Activated CD8-positive, alpha-beta memory T cell treated with anti-CD3 and anti-CD28 coated beads for 1 hour (primary cell): ENCODE measurements at places on chromosomes 3 and 15.

- DNase-seq = no peak
Measured at GRCh38 chr3:110938629-110939028, 133.0 kb upstream of the NECTIN3 start.

DNA sequence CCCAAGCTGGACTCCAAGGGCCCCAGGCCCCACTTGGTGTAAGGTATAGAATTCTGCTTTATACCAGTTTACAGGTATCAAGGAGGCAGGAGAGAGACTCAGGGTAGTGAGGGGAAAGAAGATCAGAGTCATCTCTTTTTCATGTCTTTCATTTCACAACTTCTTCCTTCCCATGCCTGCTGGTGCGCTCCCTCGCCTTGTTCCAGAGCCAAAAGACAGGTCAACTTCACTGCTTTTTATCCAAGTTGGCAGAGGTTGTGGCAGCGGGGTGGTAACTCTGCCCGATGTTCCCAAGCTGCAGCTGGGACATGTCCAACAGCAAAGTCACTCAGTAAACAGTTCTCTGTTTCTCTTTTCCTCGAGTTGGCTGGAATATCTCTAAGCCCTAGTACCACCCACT is 86.3 kb upstream of the TCF12 start:
- no peak for DNase-seq

DNA sequence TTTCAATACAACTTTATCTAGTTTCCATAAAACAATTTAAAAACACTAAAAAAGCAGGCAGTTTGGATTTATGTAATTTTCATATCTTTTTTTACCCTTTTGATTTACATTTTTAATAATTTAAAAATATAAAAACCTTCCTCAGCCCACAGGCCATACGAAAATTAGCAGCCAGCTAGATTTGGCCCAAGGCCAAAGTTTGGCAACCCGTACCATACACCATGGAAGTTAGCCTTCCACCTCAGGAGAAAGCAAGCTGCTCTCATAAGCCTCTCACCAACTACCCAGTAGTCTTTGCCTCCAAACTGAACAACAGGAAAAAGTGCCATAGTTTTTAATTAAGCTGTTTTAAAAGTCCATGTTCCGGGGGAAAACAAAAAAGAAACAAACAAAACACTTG is 107.3 kb upstream of the TRIM42 start:
- no peak for DNase-seq

GRCh38 chr3:37200141-37200540 is 25.8 kb upstream of the LRRFIP2 start:
- no peak for DNase-seq

DNA sequence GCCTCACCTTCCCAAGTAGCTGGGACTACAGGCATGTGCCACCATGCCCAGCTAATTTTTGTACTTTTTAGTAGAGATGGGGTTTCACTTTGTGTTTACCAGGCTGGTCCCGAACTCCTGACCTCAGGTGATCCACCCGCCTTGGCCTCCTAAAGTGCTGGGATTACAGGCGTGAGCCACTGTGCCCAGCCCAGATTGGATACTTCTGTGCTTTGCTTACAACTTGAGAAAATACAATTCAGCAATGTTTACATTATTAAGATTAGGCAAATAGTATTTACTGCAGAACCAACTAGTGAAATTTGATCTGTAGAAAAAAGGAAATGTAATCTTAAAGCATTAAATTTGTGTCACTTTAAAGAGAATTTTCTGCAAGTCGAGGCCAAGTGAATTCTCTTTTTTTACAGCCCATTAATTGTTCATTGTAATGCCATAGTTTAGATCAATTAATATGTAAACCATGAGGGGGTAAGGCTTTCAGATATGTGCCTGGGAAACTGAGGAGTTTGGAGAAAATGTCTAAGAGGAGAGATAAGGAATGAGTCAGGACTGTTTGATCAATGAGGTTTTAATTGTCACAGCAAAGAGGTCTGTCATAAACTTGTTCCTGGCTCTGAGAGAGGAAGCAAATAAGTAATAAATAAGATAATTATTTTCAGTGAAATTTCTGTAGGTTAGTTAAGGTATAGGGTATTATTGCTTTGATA is 15.3 kb downstream of the PYDC2 start:
- DNase-seq = no peak
